ENCODE measurements at places on chromosomes 6 and 20.

GRCh38 chr6:137218473-137218916, 690 bp downstream of the IFNGR1 start:
- DNase-seq: peak; percentile 13

GRCh38 chr20:9981829-9982228, 53.0 kb upstream of the ANKEF1 start:
- DNase-seq: no peak

DNA sequence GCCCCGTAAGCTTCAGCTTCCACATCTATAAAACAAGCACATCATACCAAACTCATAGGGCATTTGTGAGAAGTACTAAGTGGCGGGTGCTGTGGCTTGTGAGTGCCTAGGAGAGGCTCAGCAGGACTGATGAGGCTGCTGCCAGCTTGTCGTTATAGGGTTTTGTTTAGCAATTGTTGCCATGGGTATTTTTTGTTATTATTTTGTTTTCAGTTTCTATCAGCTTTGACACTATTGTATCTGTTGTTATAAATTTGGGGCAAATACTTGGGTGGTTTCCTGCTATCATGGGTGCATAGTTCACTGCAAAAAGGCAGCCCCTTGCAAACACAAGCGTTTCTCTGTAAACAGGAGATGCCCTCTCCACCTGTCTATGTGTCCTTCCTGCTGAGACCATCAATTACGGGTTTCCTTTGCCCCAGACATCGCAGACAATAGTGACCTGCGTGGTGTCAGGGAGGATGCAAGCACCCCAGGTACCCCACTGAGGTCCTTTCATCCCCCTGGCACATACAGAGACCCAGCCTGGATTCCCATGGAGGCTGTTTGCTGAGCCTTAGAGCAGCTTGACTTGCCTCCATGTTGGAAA, 3.1 kb upstream of the CCDC167 start:
- no peak for DNase-seq

- no peak for DNase-seq
Measured at GRCh38 chr20:48208176-48208575, 422.9 kb upstream of the SULF2 start.

GRCh38 chr6:167789358-167789757, 37.4 kb upstream of the AFDN start:
- DNase-seq: no peak

DNA sequence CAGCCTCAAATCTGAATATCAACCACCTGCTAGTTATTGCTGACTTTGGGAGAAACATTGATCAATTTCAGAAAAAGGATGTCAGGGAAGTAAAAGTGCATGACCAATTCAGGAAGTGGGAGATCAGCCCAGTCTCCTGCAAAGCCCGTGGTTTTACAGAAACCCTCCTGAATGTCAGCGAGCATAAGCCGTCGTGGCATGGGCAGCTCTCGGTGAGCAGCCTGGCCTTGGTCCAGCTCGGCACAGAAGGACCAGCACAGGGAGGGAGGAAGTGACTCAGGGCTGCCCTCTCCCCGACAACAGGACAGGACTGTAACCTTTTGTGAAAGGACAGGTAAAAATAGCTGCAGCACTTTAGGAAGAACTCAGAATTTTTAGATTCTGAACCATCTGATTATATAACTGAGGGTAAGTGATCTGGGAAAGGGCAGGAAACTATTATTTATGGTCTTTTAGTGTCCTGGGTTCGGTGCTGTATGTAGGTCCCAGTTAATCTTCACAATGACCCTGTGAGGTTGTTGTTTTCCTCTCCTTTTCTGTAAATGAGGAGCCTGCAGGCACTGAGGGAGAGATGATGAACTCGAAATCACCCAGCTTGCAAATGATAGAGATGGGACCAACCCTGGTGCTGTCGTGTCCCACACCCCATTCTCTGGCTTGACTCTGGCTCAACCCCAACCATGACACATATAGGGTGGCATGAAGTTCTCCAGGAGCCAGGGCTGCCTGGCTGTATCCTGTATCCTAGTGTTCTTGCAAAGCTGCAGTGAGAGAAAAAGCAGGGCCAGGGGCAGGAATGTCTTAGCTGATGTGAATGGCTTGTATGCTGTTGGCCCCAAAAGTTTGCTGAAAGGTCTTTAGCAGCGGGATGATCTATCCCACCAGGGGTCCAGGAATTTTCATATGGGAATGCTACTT, 37.6 kb downstream of the NRN1 start:
- no peak for DNase-seq

DNA sequence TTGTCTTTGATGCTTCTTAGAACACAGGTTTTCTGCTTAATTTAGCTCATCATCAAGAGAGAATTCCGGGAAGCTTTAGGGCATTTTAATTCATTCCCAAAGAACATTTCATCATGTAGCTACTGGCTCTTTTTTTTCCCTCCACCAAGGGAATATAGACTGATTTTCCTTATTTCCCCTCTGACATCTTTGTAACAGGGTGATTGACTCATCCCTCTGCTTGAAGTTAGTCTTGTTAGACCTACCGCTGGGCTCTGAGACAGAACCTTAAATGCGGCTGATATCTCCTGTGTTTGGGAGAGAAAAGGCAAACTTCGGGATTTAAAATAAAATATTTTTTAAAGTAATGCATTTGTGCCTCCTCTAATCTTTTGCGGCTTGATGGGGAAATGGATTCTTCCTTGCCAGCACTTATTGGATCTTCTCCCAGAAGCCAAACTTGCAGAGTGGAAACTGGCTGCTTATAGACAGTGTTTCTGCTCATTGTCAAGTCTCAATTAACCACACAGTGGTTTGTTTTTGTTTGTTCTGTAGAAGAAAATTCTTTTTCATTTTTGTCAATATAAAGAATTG, 272.7 kb upstream of the PLCB4 start:
- DNase-seq: no peak

- DNase-seq: no peak
Measured at GRCh38 chr6:96394727-96395126, 126.9 kb upstream of the UFL1 start.

GRCh38 chr20:45051204-45052060, 49.5 kb downstream of the KCNS1 start:
- no peak for DNase-seq

DNA sequence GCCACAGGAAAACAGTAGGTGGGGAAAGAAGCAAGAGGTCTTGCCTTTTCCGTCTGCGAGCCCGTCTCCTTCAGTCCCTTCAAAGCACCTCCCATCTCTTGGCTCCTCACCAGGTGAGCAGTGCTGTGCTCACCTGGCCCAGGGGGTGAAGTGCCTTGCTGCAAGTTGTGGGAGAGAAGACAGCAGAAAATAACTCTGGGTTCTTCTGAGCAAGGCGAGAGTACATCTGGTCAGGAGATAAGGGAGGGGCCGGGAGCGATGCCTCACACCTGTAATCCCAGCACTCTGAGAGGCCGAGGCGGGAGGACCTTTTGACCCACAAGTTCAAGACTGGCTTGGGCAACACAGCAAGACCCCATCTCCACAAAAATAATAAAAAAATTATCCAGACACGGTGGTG, 35.6 kb upstream of the TGM3 start:
- DNase-seq: no peak

GRCh38 chr6:122692807-122693580, 82.8 kb downstream of the PKIB start:
- DNase-seq: no peak

GRCh38 chr20:32316667-32317066, 39.2 kb downstream of the KIF3B start:
- no peak for DNase-seq

- no peak for DNase-seq
Measured at GRCh38 chr6:98433325-98434056, 400.9 kb upstream of the POU3F2 start.

DNA sequence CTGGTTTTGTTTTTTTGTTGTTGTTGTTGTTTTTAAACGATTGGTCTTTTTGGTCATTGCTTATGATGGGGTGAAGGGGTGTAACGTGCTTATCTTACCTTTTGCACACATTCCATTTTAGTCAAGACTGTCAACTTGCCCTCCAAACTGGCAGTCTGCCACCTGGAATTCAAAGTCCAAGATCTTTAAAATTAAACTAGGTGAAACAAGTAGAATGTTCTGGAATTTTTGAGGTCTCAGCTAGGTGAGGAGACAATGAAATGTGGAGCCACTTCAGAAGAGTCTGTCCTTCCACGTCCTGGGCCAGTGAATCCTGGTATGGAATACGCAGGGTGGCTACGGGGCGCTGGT, 344.6 kb downstream of the ZFAND3 start:
- DNase-seq: no peak

GRCh38 chr20:21509079-21509596, 4.7 kb downstream of the NKX2-2 start:
- no peak for DNase-seq

- DNase-seq: no peak
Measured at GRCh38 chr6:38982470-38982869, 66.1 kb upstream of the GLP1R start.

- DNase-seq: no peak
Measured at GRCh38 chr6:7960848-7961247, 50.3 kb upstream of the TXNDC5 start.

GRCh38 chr20:41428285-41428684, 61.7 kb upstream of the EMILIN3 start:
- no peak for DNase-seq

- no peak for DNase-seq
Measured at GRCh38 chr6:139533171-139533570, 158.7 kb upstream of the CITED2 start.

GRCh38 chr6:32092760-32093497, 16.2 kb downstream of the TNXB start:
- DNase-seq: no peak

DNA sequence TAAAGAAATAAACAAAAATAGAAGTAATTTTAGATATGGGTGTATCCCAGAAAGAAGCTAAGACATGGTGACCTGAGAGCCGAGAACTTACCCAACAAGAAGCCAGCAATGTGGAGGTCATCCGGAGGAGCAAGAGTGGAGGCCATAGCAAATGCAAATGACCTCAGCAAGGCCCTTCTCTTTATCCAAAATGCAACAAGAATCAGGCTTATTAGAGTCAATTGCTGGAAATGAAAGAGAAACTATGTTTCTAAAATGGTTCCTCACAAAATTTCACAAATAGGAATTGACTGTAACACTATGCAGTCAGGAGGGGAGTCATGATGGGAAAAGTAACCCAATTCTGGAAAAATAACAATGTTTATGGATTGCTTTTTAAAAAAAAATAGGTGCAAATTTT, 90.4 kb downstream of the TNFAIP3 start:
- DNase-seq: no peak

DNA sequence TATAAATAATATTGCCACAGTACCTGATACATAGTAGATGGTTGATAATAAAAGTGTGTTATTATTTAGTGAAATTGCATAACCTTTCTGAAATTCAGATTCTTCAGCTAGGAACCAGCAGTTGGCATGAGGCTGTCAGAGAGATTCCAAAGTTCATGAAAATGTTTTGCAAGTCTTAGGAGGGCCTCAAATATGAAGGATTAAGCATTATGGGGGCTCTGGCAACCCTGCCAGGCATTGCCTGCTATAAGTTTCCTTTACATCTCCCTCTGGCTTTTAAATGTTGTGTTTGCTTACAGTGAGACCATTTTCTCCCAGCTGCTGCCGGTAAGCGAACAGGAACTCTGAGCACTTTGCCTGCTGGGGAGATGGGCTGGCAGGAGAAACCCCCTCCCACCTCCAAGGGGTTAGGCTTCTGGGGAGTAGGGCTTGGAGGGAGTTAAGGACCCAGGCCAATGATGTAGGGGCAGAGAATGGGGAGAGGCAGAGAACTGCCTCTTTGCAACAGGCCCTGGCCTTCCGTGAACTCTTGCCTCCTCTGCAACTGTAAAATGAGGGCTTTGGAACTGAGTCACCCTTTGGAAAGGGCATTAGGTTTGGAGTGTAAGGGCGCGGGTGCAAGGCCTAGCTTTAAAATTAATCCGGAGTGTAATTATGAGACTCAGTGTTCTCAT, 33.2 kb upstream of the KIF3B start:
- no peak for DNase-seq

DNA sequence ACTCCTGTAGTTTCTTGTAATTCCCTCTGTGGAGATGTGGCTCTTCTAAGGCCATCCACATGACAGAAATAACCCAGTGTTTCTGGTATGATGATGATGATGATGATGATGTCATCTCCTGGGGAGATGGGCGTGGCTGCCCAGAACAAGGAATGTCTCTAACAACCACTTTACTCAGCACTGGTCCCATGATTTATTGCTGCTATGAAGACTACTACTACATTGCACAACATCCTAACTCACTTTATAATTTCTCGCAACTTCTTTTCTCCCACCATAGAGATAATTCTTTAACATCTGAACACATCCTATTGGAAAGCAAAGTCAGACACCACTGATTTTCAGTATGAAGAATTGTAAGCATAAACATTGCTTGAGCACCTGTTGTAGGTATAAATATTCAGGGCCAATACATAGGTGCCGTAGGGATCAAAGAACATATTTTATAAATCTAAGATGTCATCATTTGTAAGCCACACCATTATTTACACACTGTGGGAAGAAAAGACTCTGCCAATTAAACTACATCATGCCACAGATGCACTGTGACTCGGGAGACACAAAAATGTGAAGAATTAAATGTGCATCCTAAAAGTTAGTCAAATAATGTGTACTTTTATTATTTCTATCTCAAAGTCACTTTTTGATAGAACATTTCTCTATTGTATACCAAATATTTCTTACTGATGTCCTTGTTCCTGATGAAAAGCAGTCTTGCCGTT, 6.4 kb downstream of the TPMT start:
- DNase-seq: no peak

DNA sequence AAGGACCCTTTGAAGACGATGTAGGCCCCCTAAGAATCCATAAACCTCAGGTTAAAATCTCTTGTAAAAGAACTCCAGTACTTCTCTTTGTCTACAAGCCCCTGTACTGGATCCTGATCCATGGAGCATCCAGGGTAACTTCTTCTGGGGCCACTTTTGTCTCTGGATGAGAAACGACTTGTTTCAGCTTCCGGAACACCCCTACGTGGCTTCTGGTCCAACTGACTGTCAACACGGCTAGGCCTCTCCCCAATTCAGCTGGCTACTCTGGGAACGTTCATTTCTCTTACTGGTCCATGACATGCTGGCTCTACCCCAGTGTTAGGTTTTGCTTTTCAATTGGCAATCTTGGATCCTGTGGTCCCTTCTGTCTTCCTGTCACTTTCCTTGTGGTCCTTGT, 198.0 kb downstream of the BACH2 start:
- no peak for DNase-seq

- no peak for DNase-seq
Measured at GRCh38 chr6:143205585-143205984, 144.9 kb downstream of the AIG1 start.

DNA sequence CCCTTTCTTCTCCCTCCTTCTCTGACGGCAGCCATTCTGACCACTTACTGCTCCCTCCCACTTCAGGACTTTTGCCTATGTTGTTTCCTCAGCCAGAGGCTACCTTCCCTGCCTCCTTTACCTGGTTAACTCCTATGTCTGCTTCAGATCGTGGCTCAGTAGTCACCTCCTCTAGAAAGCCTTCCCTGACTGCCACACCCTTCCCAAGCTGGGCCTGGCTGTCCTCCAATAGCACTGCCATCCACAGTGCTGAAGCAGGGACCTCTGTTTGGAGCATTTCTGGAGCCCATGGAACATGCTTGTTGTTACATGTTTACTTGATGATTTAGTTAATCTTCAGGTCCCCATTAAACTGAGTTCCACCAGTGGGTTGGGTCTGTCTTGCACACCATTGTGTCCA, 13.8 kb downstream of the XKR7 start:
- no peak for DNase-seq

Measured in NCI-H526 treated with DMSO at 0.1 percent for 48 hours (cell line).